ENCODE measurements at places on chromosomes 7 and 10.

GRCh38 chr10:100978901-100979195 lies 8.4 kb downstream of the MRPL43 start:
- no peak for DNase-seq

DNA sequence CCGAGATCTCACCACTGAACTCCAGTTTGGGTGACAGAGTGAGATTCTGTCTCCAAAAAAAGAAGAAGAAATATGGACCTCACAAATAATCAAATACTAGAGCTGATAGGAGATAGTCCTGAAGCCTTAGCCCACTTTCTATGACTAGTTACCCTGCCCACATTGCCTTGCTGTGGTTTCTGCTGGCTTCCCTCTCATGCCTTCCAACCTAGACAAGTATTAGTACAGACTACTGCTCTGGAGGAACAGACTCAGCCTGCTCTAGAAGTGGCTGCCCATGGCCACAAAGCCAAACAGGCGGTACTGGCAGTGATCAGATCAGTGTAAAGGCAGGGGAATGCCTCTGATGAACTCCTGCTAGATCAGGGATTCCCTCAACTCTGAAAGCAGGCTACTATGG lies 89.7 kb upstream of the PRKAR2B start:
- no peak for DNase-seq

- DNase-seq: no peak
These were observed 12.3 kb upstream of the CYTH3 start for GRCh38 chr7:6284461-6285360.

DNA sequence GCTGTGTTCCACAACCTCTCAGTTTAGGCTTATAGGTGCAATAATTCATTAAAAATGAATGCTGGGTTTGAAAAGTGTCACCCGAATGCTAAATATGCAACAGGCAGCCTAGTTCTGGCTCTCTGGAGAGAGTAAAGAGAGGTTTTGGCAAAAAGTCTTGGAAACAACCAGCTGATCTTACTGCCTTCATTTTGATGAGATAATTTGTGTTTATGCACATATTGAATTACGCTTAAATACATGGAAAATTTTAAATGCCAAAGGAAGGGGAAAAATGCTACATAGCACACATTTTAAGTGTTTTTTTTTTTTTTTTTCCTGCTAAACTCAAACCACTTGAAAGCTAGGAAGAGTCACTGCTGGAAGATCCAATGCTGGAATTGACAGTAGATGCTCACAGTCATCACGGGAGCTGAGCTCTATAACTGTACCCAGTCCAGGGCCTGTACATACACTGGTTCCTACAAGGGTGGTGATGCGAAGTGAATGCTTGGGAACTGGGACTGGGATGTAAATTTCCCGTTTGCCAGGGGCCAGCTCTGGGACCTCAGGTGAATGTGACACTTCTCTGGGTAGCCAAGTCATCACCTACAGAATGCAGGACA lies 151.5 kb downstream of the PFKFB3 start:
- DNase-seq: no peak

DNA sequence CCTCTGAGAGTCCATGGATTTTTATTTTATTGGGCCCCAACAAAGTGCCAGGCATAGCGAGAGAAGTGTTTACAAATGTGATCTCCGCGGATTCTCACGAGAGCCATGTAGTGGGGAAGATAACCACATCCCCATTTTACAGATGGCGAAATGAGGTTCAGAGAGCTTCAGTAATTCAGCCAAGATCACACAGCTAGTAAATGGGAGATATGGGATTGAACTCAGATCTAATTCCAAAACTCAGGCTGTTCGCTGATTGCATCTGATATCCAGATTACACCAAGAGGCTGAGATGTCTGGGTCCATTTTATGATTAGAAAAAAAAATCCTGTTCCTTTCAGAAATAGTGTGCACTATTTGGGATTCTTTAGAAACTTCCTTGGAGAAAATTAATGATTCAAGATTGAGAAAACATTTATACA lies 1.3 kb downstream of the FAS start:
- no peak for DNase-seq

GRCh38 chr7:109635374-109635773 lies 1065.7 kb downstream of the DNAJB9 start:
- no peak for DNase-seq

GRCh38 chr7:51269321-51269720 lies 47.3 kb downstream of the COBL start:
- no peak for DNase-seq
